Upper lobe of left lung (tissue), 6 donors: ENCODE measurements at places on chromosomes 7 and 10.

- DNase-seq, result no peak
Measured at GRCh38 chr7:87474533-87475358, 734 bp downstream of the ABCB4 start.

DNA sequence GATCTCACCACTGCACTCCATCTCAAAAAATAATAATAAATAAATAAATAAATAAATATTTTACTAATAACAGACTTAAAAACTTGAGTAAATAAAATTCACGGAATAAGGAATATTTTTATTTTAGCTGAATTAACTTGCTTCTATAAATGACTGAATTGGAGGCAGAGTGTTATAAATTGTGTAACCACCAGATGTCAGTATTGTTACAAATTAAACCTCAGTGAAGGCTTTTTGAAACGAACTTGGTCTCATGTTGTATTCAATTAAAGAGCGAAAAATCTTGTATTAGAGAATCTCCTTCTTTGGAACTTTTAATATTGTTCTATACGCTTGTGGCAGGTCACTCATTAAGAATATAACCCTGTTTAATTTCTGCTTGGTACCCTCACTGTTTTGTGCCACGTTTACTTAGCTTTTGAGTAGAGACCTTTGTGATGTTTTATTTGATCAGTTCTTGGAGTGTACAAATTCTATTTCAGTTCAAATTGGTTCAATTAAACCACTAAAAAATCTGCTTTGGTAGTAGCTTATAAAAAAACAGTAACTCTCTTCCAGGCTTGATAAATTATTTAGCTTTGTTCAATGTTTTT is 45.6 kb upstream of the SCIN start:
- DNase-seq, result no peak

- peak; percentile 58 for DNase-seq
Measured at GRCh38 chr7:235576-236395, 43.4 kb downstream of the FAM20C start.

- no peak for DNase-seq
Measured at GRCh38 chr10:22682237-22683139, 31.9 kb downstream of the PIP4K2A start.

- no peak for DNase-seq
Measured at GRCh38 chr7:98194672-98195457, 16.4 kb upstream of the BHLHA15 start.

GRCh38 chr7:27111751-27112277 is 9.3 kb upstream of the HOXA2 start:
- no peak for DNase-seq

DNA sequence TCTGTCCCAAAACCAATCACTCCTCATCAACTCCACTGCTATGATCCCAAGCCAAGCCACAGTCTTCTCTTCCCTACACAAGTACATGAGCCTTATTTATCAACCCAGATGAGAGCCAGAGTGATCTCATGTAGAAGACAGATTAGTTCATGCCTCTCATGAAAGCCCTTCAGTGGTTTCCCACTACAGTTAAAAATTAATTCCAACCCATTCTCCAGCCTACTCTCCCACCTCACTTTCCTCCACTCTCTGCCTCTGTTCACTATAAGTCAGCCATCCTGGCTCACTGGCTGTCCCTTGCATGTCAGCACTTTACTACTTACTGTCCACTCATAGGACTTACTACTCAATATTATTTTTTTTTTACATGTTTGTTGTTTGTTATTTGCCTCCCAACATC is 67.3 kb downstream of the CACUL1 start:
- DNase-seq, result no peak

- DNase-seq, result no peak
Measured at GRCh38 chr7:116777651-116778281, 84.6 kb upstream of the CAPZA2 start.

DNA sequence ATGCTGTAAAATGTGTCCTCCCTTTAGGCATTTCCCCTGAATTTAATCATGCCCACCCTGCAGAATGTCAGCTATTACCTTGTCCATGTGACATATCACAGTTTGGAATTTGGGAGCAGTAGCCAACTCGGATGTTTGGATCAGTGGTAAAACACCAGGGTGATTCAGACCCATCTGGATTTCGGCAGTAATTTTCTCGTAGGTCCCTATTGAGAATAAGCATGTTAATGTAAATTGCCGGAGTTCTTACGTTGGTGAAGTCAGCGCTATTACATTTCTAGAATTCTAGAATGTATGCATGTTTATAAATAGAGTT is 44.1 kb downstream of the HGF start:
- no peak for DNase-seq

DNA sequence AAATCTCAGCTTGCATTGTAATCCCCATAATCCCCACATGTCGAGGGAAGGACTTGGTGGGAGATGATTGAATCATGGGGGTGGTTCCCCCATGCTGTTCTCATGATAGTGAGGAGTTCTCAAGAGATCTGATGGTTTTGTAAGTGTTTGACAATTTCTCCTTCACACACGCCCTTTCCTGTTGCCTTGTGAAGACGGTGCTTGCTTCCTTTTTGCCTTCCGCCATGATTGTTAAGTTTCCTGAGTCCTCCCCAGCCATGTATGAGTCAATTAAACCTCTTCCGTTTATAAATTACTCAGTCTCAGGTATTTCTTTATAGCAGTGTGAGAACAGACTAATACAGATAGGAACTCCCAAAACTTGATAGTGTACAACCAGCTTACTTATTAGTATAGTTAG is 98.6 kb downstream of the CREM start:
- DNase-seq, result no peak

DNA sequence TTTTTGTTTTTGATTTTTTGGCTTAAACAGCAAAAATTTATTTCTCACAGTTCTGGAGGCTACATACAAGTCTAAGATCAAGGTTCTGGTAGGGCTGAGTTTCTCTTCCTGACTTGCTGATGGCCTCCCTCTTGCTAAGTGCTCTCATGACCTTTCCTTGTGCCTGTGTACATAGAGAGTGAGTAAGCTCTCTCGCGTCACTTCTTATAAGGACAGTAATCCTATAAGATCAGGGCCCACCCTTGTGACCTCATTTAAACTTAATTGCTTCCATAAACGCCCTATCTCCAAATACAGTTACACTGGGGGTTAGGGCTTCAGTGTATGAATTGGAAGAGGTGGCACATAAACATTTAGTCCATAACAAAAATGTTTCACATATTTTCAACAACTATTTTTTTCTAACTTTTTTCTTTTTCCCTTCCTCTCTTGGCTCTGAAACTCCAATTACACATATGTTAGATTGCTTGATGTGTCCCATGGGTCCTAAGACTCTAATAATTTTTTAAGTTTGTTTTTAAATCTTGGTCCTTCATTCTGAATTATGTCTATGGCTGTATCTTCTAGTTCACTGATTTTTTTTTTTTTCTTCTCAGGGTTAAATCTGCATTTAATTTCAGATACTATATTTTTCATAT is 149.8 kb downstream of the HBP1 start:
- DNase-seq, result no peak

GRCh38 chr10:49202266-49202665 is 14.1 kb upstream of the TMEM273 start:
- no peak for DNase-seq

DNA sequence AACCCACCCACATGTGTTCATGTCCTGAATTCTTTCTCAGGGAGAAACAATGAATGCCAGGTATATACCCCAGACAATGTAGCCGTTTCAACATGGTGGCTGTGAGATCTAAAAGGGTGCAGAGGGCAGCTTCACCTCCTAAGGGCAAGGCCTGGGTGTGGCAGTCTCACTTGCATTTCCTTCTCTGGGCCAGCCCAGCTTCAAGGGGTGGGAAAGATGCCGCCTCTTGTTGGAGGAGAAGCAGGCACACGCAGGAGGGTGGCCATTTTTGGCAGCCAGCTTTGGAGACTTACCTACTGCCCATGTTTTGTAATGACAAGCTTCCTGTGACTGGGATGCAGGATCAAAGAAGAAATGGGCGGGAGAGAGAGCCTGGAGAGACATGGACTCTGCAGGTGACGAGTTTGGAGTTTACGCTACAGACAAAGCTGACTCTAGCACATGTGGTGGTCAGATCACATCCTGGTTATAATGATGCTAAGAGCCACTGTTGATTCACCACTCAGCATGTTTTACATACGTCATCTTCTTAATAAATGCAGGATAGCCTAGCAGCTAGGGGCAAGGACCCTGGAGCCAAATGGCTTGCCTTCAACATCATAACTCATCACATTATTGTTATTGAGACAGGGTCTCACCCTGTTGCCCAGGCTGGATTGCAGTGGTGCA is 116.6 kb downstream of the ANLN start:
- no peak for DNase-seq

DNA sequence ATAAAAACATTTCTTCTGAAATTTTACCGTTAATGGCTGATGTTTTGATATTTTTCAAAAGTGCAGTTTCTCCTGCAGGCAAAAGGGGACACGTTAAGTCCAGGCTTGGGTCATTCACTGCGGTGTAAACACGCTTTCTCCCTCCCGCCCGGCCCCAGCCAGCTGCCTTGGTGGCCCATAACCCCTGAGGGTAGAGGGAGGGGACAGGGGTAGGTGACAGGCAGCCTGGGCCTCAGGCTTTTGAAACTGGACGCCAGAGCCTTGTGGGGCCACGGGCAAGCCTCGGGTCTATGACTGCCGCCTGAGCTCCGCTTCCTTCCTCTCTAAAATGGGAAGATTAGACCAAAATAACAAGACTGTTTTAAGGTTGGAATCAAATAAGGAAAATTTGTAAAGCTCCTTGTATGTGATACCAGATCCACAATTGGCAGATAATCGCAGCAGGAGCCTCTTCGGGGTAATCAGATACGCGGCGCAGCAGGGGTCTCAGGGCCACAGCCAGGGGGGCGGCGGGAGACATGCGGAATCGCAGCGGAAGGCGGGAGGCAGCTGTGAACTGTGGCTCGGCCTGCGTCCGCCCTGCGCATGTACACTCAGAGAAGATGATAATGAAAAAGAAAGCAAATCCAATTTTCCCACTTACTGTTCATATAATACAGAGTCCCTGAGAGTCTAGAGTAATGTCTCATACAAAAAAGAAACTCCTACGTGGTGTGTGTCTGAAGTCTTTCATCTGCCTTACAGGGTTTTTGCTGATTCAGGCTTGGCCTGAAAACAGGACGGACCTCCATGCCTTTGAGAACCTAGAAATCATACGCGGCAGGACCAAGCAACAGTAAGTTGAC is 138.3 kb downstream of the EGFR start:
- DNase-seq, result peak; percentile 71

- no peak for DNase-seq
Measured at GRCh38 chr10:3889961-3890522, 105.0 kb upstream of the KLF6 start.

- DNase-seq, result no peak
Measured at GRCh38 chr10:27680691-27681605, 64.7 kb downstream of the MKX start.

DNA sequence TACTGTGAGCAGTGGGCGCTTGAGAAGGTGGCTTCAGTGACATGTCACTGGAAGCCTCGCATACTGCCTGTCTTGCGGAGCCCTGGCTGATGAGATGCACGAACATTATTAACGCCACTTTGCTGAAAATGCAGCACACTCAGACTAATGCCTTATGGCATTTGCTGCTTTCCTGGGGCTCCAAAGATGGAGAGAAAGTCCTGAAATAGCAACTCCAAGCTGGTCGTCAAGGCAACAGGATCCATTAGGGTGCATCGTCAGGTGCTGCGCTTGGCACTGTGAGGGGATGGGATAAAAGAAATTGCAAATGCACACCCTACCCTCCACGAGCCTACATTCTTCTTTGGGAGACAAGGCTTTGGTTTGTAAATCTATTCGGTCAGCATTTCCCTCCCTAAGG is 592.5 kb downstream of the TYW1 start:
- no peak for DNase-seq

DNA sequence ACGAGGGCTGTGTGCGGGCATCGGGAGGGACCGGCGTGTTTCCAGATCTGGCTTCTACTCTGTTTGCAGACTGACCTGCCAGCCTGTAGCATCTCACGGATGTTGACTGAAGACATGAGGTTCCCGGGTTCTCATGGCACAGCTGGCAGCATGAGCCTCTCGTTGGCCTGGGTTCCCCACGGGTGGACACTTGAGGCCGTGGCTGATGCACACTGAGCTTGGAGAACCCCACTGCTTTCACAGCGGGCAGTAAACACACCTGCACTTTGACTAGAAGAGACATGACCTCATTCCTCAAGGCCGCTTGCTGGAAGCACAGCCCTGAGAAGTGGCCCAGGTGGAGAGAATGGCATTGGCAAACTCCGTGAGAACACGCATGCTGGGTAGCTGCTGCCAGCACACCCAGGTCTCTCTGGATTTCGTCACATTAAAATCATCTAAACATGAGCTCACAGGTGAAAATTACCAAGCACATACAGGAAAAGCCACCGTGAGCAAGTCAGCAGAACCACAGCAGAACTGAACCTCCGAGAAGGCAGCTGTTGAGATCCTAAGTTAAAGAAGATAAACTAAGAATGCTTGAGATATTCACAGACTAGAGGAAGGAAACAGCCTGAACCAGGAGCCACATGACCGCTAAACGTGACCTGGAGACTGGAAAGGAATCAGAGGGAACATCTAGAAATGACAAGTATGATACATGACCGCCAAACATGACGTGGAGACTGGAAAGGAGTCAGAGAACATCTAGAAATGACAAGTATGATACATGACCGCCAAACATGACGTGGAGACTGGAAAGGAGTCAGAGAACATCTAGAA is 32.5 kb downstream of the BNIP3 start:
- DNase-seq, result no peak

GRCh38 chr7:129724796-129725195 is 113.3 kb downstream of the NRF1 start:
- no peak for DNase-seq

DNA sequence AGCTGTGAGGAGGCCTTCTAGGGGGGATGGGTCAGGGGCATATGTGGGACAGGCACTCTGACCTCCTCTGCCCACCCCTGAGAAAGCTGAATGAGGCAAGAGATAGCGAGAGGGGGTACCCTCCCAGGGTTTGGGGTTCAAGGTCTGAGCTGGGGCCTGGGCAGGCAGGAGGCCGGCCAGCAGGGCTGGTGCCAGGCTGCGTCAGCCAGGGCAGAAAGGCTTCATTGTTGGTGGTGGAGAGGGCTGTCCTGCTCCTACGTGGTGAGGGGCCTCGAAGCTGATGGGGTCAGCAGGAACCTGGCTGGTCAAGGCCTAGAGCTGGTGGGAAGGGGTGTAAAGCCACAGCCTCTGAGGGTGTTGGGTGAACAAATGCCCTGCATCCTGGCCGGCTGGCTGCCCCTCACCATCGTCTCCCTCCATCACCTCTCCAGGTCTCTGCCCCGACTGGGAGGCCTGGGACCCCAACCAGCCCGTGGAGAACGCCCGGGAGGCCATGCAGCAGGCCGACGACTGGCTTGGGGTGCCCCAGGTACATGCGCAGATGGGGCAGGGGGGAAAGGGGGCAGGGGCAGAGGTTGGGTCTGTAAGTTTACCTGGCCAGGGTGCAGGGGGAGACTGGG is 6.6 kb downstream of the FLNC start:
- peak; percentile 62 for DNase-seq

- DNase-seq, result no peak
Measured at GRCh38 chr10:5911670-5912069, 21.6 kb downstream of the FBH1 start.

- peak; percentile 30 for DNase-seq
Measured at GRCh38 chr10:49161411-49161997, 26.7 kb downstream of the TMEM273 start.

GRCh38 chr7:74656441-74656836 is 1.1 kb upstream of the GTF2I start:
- peak; percentile 69 for DNase-seq
